ENCODE measurements at places on chromosomes 3 and 15.

- no peak for DNase-seq
Measured at GRCh38 chr3:137163241-137163871, 205.6 kb downstream of the IL20RB start.

- DNase-seq, result no peak
Measured at GRCh38 chr15:73054417-73054953, 2.2 kb downstream of the NEO1 start.

GRCh38 chr3:108001457-108001856, 89.4 kb downstream of the CD47 start:
- DNase-seq, result no peak

- DNase-seq, result no peak
Measured at GRCh38 chr15:65787260-65787659, 4.8 kb downstream of the DENND4A start.

GRCh38 chr15:65081758-65082157, 5.2 kb downstream of the KBTBD13 start:
- DNase-seq, result no peak

- no peak for DNase-seq
Measured at GRCh38 chr3:169260296-169260695, 403.2 kb downstream of the MECOM start.

- no peak for DNase-seq
Measured at GRCh38 chr3:35900079-35900478, 260.8 kb downstream of the ARPP21 start.

GRCh38 chr3:122589297-122589696, 11.8 kb downstream of the PARP15 start:
- DNase-seq, result no peak

- no peak for DNase-seq
Measured at GRCh38 chr3:160126761-160127160, 98.5 kb upstream of the C3orf80 start.

DNA sequence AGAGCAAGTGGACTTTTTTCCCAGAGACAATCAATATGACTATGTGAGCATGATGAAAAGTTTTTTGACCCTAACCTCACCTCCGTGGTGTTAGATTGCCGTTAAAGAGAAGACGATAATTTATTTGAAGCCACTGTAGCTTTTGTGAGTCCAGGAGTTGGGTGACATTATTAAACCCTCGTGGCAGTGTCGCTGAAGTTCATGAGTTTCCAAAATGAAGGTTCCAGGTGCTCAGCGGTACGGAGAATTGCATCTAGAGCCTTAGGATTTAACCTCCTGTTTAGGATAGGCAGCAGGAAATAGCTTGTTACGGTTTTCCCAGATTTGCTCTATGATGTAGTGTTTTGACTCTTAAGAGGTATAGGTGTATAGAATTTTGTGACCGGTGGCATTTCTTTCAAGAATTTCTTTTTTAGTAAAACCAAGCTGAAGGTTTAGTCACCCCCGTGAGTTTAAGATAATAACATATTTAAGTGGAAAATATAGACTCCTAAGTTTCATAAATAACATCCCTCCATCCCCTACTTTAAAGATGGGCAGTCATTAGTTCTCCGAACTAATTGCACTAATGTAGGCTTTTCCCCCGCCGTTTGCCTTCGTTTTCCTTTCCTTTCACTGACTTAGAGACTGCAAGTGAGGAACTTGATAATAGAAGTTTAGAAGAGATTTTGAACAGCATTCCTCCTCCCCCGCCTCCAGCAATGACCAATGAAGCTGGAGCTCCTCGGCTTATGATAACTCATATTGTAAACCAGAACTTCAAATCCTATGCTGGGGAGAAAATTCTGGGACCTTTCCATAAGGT, 2.0 kb downstream of the SMC4 start:
- DNase-seq, result no peak

- no peak for DNase-seq
Measured at GRCh38 chr3:168271932-168272331, 176.2 kb upstream of the GOLIM4 start.

- DNase-seq, result no peak
Measured at GRCh38 chr3:194554473-194555123, 67.8 kb upstream of the ATP13A3 start.

- DNase-seq, result no peak
Measured at GRCh38 chr15:62887113-62887570, 155.4 kb upstream of the TPM1 start.

DNA sequence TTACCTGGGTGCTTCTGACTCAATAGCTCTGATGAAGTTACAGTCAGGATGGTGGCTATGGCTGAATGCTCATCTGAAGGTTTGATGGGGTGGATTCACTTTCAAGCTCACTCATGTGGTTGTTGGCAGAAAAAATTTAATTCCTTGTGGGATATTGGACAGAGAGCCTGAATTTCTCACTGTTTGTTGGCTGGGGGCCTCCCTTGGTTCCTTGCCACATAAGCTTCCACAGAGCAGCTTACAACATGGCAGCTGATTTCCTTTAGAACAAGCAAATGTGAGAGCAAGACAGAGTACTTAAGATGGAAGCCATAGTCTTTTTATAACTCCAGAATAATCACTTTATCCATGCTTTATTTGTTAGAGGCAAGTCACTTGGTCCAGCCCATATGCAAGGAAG, 150.6 kb downstream of the PPM1L start:
- DNase-seq, result no peak

- no peak for DNase-seq
Measured at GRCh38 chr15:78956937-78957336, 12.1 kb upstream of the CTSH start.

- DNase-seq, result no peak
Measured at GRCh38 chr3:100155128-100155527, 40.8 kb upstream of the FILIP1L start.

GRCh38 chr3:62686503-62687294, 188.5 kb downstream of the CADPS start:
- no peak for DNase-seq

- DNase-seq, result no peak
Measured at GRCh38 chr3:21259896-21260295, 491.1 kb downstream of the ZNF385D start.

DNA sequence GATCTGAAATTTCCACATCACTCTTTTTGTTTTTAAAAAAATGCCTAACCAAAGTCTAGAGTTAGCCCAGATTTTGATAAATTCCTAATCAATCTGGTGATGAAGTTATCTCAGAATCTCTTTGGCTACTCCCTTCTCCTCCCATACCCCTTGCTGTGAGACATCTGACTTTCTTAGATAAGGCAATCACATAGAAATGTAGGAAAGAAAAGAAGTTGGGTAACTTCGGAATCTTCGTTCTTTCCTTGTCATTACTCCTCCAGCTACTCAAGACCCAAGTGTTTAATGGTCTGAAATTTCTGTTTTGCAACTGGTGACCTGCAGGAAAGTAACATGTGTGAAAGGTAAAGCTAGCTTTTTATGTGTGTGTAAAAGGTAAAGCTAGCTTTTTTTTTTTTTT, 37.8 kb downstream of the MYL3 start:
- DNase-seq, result no peak

DNA sequence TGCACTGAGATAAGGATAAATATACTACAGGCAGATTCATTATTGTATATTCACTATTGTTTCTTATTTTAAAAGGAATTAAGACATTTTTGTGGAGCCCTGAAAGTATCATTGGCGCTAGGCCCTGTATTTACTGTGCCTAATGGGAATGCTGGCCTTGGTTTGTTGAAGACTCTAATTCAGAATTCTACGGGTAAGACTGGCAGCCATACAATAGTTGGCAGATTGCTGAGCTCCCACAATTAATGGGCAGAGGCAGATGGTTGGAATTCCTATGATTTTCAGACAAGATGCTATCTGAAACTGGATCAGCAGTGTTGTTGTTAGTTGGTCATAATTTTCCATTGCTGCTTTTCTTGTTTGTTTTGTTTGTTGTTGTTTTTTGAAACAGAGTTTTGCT, 14.7 kb downstream of the PGBD4 start:
- DNase-seq, result no peak

GRCh38 chr3:23389089-23389488, 186.0 kb downstream of the UBE2E2 start:
- DNase-seq, result no peak

DNA sequence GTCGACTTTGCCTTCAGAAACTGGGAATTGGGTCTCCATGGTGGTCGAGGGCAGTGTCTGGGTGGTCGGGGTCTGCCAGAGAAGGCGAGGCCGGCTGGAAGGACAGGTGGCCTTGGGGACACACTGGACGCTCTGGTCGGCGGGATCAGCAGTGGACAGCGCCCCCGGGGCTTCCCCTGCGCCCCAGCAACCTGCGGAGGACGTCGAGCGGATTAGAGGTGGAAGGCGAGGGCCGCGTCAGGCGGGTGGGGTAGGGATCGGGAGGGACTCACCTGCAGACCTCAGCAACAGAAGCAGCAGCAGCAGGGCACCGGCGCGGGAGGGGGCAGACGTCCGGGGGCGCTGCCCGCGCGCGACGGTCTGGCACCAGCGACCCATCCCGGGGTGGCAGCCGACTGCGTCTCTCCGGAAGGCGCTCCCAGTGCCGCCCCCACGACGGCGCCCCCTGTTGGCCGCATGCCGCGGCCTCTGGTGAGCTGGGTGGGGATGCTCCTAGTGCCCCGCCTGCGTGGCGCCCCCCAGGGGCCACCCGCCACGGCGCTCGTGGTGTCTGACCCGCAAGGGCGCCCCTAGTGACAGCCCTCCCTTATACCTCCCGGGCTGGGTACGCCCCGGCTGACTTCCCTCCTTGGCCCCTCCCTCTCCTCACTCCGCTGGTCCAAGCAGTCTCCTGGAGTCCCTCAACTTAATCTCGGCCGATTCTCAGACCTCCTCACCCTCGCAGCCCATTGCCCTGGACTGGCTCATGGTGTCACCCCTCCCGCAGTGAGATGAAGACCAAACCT, at the start of gene PRSS50:
Gene PRSS50 (minus strand): TSS at position 423 of the 785 bp plus-strand sequence. CDS start 45 bp downstream, at position 378.
- DNase-seq, result no peak

- DNase-seq, result no peak
Measured at GRCh38 chr3:22542311-22542710, 660.8 kb upstream of the UBE2E2 start.

DNA sequence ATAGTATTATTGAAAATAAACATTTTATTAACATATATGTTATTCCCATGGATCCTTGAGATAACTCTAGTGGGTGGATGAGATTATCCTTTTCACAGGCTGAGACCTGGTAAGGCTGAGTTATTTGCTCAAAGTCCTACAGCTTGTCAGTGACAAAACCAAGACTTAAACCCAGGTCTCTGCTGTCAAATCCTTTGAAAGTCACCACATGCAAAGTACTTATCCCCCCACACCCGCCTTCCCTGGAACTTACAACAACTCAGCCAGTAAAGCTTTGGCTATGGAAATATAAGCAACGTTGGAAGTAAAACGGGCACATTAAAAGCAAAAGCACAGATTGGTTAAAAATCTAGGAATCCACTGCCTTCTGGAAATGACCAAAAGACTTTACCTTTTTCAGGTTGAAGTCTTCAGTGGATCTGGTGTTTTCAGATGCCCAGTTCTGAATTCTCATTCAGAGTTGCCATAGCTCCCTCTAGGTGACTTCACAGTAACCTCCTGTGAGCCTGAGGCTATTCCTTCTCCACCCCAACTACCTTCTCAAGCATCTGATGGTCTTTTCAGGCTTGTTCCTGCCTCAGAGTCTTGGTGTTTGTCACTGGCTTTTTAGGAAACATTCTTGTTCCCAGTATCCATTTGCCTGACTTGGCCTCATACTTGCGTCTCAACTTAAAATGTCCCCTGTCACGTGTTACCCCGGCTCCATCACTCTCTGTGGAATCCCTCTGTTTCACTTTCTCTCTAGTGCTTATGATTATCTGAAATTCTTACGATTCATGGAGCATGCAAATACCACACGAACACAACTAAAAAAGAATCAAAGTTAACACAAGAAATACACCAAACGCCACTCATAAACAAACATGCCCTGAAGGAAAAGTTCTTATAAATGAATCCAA, 131.2 kb downstream of the MAGI1 start:
- DNase-seq, result no peak

DNA sequence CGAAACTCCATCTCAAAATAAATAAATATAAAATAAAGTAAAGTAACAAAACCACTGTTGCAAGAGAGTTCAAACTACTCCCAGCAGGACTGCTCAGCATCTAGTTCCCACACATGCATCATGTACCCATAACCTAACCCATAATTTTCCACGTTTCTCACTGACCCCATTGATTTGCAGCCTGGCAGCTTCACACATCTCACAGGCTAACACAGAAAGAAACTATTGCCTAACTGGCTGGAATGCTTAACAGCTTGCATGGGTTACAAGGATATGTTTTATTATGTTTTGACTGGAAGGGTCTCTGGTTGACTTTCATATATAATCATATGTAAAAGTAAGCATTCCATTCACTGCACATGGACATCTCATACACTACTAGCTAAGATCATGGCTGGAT, 55.6 kb upstream of the TBC1D23 start:
- no peak for DNase-seq

DNA sequence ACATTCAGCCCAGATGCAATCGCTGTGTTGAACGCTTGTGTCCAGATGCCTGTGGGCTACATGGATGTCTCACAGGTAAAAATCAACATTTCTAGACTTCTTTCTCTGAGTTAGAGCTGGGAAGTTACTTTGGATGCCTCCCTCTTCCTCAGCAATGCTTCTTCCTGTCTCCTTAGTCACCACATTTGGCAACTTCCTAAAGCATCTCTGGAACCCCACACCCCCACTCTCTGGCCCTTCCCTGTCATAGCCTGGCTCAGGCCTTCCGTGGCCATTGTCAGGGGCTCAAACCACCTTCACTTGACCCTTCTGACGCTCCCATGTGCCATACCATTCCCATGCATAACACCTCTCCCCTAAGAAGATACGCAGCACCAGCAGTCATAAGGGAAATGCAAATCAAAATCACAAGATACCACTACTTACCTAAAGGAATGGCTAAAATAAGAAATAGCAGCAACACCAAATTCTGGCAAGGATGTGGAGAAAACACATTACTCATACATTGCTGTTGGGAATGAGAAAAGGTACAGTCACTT, 21.6 kb upstream of the RGMA start:
- DNase-seq, result no peak

DNA sequence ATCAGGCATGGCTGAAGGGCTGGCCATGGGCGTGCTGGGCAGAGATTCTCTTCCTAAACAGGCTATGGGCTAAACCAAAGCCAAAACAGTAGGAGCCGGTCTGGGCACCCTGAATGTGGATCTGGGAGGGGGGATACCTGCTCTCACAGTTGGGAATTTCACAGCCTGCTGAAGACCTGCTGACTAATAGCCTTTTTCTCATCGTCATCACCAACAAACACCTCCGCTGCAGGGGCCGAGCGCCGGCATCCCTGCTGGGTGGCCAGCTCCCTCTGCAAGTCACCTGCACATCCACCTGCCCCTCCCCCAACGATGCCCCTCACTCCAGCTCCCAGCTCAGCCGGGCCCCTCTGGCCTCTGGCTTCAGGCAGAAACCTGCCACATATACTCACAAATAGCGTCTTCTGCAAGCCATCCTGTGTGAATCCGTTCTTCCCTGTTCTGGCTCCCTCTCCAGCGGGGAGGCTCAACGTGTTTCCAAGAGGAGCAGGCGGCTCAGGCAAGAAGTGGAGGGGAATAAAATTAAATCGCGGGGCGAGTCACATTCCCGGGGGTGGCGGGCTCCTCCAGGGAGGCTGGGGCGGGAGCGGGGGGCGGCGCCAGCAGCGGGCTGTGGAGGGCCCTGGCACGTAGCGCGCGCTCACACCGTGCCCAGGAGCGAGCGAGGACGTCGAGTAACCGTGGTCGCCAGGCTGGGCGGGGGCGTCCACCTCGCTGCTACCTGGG, 466 bp downstream of the IQSEC1 start:
- DNase-seq, result no peak

GRCh38 chr15:59918994-59919951, 84.8 kb upstream of the FOXB1 start:
- DNase-seq, result no peak

All from effector memory CD8-positive, alpha-beta T cell (primary cell).